ENCODE measurements at places on chromosomes 4 and X.

DNA sequence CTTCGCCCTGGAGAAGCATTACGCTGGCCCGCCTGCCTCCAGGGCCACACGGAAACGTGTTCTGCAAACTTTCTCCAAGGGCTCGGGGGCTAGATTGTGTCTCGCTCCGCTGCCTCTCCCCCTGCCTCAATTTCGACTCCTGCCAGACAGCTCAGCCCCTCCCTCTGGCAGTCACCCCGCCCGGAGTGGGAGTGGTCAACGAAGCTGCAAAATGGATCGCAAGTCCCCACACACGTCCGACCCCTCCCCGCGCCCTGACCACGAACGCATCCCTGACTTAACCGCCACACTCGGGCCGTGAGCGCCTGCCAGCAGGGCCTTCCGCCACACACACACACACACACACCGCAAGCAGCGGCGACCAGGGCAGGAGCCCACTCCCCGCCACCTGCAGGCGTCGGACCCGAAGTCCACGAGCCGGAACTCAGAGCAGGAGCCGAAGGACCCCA lies 47.0 kb upstream of the NKAP start:
- no peak for DNase-seq

DNA sequence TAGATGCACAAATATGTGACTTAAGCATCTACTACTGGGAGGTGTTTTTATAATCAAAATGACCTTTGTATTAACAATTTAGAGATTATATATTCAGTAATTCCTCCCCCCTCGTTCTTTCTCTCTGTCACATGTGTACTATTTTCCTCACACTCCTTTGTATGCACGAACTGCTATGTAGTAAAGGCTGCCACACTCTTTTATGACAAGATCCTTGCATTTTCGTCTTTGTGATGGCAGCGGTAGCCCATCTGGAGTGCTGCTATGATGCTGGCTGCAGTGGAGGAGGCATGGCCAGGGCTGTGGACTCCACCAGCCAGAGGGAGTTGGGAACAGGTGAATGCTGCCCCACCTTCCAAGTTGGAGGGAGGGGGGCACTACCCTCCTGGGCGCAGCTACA lies 216.3 kb downstream of the NSUN7 start:
- no peak for DNase-seq

DNA sequence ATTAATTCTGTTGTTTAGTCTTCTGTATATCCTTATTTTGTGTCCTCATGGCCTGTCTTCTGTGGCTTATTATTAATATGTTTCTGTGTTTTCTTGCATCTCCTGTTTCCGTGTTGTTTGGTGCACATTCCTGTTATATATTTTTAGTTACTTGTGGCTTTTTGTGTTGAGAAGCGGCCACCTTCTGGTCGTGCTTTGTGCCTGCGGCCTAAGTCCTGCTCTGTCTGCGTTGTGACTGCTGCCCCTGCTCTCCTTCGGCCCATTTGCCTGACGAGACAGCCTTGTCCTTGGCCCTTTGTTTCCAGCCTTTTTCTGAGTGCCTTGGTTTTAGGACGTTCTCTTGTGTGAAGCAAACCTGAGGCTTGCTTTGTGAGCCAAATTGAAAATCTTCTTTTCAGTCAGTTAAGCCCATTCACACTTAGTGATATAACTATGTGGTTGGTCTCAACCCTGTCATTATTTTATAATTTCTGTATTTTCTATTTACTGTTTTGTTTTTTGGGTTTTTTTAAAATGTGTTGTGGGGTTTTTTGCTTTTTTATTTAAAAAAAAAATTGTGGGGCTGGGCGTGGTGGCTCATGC lies 43.8 kb downstream of the TNIP2 start:
- no peak for DNase-seq

GRCh38 chr4:80171656-80172055 lies 25.6 kb upstream of the PRDM8 start:
- no peak for DNase-seq

DNA sequence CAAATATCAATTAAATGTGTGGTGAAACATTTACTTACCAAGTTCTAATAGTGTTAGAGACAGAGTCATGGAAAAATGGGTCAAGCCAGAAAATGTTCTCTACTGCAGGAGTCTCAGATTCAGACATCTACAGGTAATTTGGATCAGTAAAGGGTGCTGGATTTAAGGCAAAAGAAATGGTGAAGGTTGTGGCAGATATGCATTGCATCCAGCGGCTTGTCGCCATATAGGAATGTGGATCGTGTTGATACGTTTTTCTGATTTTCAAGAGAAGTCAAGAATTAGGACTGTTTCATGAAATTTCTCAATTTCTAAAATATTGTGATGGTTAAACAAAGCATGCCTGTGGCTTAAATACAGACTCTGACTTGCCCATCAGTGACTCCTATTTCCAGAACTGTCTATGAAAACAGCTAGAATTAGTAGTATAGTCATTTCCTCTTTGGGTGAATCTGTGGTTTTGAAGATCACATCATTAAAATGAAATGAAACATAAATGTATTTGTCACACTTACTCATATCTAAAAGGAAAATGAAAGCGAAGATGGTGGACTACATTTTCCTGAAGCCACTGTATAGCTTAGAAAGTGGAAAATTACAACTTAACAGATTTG lies 110.1 kb upstream of the VEGFC start:
- no peak for DNase-seq

- no peak for DNase-seq
Observed at GRCh38 chrX:128439159-128439558, 387.0 kb upstream of the ACTRT1 start.

- DNase-seq = no peak
Observed at GRCh38 chr4:102535398-102536082, 34.4 kb downstream of the NFKB1 start.

DNA sequence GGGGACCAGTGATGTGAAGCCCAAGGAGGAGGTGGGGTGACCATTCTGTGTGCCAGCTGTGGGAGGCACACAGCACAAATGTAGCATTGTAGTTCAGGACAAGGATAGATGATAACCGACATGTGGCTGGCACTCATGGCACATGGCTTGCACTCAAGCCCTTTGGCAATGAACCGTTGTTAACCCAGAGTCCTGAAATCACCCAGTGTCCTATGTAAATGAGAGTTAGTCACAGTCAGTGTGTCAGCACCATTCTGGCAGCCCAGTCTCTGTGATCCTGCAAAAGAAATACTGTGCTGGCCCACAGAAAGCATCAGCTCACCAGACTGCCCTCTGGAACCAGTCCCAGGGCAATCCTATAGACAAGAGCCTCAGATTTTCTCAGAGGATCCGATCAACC lies 339.3 kb downstream of the MID1IP1 start:
- DNase-seq = no peak

GRCh38 chr4:110188113-110188512 lies 10.3 kb downstream of the ELOVL6 start:
- no peak for DNase-seq

Measured in DMS79 (cell line).